Sigmoid colon (tissue), 7 donors: ENCODE measurements at places on chromosomes 6 and 20.

DNA sequence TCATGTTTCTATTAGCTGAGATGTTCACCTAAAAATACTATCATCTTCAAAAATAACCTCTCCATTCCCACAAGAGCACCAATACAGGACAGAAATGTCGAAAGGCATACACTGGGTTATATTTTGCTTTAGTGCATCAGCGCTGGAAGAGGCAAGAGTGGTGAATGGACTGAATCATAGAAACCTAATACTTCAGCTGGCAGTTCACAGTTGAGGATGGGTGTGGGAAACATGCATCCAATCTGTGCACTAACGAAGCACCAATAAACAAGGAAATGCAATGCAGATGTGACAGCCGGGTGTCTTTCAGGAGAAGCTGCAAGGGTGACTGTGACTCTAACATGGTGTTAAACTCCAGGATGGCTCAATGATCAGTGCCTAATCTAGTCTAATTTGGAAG, 365.8 kb downstream of the ESR1 start:
- DNase-seq, result no peak

DNA sequence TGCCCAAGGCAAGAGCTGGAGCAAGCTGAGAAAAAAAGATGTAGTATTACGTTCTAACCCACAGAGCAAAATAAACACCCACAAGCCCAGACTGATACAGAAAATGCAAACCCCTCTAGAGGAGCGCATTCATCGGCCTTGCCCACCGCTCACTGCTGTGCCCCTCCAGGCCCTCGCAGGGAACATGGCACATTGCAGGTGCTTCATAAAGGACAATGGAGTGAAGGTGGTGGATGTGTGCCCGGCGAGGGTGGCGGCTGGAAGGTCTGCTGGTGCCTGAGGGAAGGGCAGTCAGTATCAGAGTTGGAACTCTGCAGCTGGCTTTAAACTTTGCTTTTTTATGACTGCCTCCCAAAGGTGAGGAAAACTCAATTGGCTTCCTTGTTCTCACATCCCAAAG, 18.5 kb upstream of the IRF4 start:
- DNase-seq, result no peak

- DNase-seq, result no peak
Measured at GRCh38 chr6:140661691-140662090, 1287.2 kb upstream of the CITED2 start.

- DNase-seq, result peak; percentile 65
Measured at GRCh38 chr6:88780714-88781389, 182.6 kb downstream of the RNGTT start.

- no peak for DNase-seq
Measured at GRCh38 chr6:163496205-163496604, 81.7 kb downstream of the QKI start.

- DNase-seq, result no peak
Measured at GRCh38 chr6:36559011-36559793, 11.9 kb upstream of the STK38 start.

DNA sequence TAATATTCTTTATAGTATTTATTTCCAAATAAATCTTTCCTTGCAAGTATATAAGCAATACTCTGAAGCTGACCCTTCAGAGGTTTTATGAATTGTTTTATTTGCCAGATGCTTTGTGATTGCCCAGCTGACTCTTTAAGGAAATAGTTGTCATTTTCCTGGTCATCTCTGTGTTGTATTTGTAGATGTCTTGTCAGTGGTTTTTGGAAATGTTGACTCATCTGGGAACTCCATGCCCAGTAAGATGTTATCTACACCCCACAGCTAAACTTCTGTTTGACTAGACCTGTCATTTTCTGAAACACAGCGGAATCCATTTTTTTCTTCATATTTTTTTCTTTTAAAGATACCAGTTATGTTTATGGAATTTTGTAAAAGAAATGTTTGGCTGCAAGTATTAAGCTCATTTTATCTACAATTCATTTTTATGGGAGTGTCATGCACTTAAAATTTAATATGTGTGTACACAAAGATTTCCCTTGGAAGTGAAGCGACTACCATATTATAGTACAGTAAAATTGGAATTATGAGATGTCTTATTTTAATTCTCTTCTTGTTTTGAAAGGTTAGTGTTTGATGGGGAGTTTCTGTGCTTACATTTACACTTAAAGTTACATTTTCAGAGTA, 491.0 kb downstream of the NKAIN2 start:
- DNase-seq, result no peak
